ENCODE measurements at places on chromosomes 5 and 9.
A peak's percentile ranks its signal among the peaks of the same experiment; 100 is the strongest.

DNA sequence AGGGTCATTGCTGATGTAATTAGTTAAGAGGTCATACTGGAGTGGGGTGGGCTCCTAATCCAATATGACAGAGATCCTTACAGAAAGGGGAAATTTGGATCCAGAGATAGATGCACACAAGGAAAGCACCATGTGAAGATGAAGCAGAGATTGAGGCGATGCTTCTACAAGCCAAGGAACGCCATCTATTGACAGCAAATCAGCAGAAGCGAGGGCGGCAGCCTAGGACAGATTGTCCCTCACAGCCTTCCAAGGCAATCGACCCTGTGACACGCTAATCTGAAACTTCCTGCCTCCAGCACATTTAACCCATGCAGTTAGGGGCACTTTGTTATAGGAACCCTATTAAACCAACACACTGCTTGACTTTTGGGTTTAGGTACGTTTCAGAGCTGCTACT lies 285.1 kb upstream of the DAP start:
- no peak for DNase-seq

- peak; percentile 65 for DNase-seq
These were observed 131.7 kb upstream of the GPR151 start for GRCh38 chr5:146647656-146648199.

GRCh38 chr5:80238097-80238496 lies 17.8 kb downstream of the SERINC5 start:
- DNase-seq: no peak

GRCh38 chr9:89466451-89467277 lies 31.2 kb downstream of the SEMA4D start:
- DNase-seq: no peak

DNA sequence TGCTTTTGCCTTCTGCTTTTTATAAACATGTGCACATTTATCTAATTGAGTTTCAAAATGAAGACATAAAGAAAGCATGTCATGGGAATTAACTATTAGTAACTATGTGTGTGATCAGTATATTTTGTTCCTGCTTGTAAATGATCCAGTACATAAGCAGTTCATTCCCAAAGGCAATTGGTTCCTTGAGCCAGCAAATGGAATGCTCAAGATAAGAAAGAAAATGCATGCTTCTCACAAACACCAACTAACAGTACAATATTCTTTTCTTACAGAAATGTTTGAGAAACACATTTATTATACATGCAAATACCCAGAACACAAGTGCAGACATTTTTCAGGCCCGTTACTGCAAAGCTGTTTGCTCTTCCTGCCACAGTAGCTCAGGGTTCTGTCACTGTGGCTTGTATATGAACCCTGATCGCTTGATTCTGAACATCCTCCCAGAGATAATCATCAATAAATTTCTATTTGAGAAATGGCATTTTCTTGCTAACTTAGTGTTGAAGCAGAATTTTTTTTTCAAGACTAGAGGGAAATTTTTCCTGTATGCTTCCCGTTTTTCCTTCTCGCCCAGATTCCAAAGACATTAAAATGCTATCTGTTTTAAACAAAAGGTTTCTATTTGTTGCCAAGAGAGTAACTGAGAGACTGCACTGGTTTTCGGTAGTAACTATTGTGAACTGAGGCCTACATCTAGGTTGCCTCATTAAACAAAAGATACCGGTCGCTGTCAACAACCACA lies 1.9 kb downstream of the GNAQ start:
- DNase-seq: no peak

DNA sequence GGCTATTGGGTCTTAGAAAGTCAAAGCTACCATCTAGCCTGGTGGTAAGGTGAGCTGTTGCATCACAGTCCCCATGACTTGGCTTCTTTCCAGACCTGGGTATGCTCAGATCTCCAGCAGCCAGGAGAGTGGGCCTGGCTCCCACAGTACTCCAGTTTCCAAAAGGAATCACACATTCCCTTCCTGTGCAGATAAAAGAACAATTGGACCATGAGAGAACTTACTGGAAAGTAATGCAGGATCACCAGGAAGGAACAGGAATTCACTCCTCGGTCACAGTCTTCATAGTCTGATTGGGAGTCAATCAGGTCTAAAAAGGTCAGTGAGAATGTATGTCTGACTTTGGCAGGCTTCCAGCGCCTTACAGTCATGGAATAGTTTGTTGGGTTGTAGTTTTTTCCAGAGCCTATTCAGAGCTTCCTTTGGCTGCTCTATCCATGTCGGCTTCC lies 47.8 kb upstream of the CD180 start:
- peak; percentile 20 for DNase-seq

DNA sequence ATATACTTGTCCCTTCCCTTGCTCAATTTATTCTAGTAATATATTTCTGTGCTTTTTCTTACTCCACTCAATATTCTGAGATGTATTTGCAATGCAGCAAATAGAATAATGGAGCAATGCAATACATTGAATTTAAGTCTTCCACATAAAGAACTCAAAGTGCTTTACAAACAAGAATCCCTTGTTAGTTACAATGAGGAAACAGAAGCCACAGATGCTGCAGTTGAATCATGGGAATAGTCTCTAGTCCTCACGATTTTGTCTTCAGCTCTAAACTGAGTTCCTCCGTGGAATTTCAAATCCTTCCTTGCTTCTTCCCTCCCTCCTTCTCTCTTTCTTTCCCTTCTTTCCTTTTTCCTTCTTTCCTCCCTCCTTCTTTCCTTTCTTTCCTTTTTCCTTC lies 12.5 kb upstream of the TAS2R1 start:
- no peak for DNase-seq

DNA sequence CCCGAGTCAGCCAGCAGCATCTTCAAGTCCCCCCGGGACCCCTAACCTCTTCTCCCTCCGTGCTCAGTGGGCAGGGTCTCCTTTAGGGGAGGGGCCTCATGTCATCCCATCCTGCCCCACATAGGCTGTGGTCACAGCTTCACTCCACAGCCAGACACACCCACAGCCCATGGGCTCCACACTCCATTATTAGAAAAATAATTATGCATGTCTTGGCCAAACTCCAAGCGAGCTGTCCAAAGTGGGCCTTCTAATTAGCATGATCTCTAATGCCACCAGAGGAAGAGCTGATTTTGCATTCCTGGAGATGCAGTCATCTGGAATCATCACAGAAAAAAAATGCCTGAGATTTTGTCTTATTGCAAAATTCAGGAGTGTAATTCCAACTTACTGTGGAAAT lies 418.2 kb downstream of the IRX2 start:
- DNase-seq: no peak

DNA sequence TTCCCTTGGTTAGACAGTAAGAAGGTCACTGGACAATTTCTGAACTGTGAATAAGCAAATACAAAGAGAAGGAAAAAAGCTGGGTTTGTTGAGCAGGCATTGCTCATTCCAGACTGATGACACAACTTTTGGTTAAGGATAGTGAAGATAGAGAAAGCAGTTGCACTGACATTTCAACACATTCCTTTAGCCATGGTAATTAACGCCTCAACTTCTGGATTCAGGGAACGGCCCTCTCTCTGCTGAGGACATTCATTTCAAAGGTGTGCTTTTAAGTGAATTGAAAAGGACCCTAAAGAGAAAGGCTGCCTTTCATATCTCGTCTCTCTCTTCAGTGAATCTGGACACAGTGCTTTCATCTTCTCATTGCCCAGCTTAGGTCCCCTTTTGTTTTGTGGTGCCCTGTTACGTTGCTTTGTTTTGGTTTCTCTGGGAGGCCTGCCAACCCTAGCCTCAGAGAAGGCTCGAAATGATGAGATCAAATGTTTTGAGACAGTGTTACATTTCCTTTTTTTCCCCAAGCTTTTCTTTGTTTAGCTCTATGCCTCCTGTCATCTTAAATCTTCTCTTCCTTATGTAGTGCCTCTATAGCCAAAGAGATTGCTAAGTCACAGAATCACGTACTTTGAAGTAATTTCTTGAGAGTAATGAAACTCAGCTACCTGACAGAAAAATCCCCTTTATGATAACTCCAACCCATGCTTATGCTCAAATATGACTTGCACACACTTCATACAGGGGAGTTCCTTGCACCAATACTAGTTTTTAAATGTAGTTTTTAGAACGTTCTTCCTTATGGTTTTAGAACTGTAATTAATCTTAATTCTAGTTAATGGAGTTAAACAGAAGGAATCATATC lies 94.4 kb upstream of the IFNE start:
- DNase-seq: no peak

DNA sequence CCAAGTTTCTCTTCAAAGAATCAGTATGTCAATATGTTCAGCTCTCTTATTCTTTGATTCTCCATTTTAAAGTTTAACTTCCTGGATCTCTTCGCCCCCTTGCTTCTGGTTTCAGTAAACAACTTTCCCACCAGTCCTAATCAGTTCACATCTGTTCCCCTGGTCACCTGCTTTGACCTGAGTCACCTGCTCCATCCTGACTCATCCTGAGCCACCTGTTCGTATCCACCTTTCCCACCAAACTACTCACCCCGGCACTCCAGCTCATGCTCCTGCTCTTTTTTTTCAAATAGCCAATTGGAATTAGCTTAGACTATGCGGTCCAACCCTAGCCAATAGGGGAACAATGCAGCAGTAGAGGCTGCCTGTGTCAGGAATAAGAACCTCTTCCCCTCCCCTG lies 23.6 kb upstream of the CSF1R start:
- no peak for DNase-seq

DNA sequence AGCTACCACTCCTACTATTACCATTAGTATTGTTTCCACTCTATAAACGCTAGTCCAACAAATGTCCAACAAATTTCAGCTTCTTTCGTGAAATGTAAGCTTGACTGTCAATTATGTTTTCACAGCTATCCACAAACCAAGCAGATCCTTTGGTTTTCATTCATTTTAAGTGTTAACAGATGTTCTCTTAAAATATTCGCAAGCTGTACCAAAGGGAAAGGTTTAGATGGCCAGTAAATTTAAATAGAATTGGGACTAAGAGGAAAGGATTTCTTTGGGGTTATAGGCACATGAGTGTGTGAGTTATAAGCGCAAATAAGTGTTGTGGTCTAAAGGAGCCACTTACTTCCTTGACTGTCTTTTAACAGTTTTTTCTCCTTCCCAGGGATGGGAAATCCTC lies 136.8 kb upstream of the ADRA1B start:
- no peak for DNase-seq

DNA sequence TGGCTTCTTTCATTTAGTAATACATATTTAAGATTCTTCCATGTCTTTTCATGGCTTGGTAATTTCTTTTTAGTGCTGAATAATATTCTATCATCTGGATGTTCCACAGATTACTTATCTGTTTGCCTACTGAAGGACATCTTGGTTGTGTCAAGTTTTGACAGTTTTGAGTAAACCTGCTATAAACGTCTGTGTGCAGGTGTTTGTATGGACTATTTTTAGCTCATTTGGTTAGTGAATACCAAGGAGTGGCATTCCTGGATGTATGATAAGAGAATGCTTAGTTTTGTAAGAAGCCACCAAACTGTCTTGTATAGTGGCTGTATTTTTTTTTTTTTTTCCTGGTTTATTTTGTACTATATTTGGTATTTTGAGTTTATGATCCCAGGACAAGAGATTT lies 38.4 kb downstream of the PRRC1 start:
- DNase-seq: no peak

DNA sequence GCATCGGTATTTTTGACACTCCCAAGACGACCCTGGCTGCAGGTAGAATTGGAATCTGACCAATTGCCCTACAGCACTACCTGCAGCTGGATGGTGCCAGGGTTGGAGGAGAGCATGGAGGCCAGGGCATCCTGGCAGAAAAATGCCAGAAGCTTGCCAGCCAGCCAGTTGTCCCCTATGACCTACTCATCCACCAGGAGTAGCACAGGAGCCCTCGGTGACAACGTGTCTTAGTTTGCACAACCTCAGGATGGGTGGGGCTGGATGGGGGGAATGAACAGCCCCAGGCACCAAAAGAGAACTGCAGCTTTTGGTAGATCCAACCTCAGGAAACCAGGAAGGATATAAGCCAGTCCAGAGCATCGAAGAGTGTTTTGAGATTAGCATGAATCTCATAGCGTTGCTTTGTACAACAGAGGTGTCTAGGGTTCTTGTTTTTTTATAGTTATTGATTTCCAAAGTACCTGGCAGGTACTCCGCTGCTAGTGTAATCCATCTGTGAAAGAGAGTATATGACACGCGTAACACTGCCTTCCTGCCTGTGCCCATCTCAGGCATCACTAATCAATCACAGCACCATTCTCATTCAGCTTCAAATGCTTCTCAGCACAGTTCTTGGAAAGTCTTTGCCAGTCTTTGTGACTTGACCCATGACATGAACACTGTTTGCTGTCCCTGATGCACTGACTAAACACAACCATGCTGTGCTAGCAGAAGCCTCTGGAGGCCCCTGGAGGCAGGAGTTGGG lies 36.7 kb upstream of the ASS1 start:
- no peak for DNase-seq

DNA sequence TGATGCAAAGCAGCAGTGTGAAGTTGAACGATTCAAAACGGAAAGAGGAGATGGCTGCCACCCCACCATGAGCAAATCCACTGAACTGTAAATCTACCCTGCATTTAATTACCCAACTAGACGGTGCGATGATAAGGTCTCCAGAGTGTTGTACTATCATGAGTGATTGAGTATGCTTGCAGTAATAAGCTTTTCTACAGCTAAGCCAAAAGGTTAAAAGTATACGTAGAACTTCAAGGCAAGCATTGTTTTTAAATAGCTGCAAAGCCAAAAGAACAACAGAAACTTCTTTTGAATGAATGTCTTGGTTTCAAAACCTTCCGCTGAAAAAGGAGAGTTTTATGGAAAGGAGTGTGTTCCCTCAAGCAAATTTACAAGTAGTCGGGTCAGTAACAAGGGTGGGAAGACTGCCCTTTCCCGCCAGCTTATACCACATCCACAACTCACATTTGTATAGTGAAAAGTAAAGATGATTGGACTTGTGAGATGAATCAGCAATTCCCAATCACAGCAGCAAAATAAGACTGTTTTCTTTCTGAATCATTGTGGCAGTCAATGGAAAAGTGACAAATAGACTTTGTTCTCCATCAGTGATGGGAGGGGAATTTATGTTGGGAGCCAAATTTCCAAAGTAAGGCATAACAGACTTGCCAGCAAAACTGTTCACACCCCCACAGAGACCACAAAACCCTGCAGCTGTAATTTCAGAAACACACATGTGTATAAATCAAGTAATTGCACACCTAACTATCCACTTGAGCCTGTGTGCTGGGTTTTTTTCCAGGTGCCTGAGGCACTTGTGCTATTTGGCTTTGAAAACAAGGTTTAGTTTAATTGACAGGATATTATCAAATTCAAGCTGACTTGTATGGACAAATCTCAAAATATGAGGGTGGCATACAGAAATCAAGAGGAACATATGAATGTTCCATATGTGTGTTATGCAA lies 407.7 kb upstream of the GRAMD2B start:
- peak; percentile 46 for DNase-seq

GRCh38 chr9:89597711-89598362 lies 7.0 kb upstream of the GADD45G start:
- no peak for DNase-seq

DNA sequence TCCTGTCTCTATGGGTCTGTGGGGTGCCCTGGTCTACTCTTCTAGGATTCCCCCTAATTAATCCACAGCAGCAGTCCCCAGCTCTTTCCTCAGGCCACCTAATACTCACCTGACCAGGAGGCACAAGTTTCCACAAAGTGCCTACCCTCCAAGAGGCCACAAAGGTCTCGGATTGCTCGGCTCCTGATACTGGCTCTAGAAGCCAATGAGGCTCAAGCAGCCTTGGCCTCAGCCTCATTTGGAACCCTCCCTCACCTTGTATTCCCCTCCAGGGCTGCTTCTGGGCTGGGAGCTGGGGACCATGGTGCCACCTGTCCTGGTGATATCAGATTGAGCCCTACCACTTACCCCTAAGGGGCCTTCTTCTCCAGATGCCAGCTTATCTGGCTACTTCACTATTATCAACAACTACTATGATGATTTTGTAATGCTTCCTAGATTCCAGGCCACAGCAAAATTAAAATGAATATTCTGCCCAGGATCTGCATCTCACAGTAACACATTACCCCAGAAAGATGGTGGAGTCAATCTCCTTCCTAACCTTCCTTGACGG lies 103.7 kb upstream of the SPOCK1 start:
- DNase-seq: no peak
